Activated CD4-positive, alpha-beta T cell treated with anti-CD3 and anti-CD28 coated beads for 48 hours (primary cell): ENCODE measurements at places on chromosomes 7 and 10.

GRCh38 chr7:50416527-50417182 lies 33.5 kb downstream of the FIGNL1 start:
- DNase-seq: no peak

GRCh38 chr10:132313305-132313704 lies 5.6 kb upstream of the STK32C start:
- no peak for DNase-seq

DNA sequence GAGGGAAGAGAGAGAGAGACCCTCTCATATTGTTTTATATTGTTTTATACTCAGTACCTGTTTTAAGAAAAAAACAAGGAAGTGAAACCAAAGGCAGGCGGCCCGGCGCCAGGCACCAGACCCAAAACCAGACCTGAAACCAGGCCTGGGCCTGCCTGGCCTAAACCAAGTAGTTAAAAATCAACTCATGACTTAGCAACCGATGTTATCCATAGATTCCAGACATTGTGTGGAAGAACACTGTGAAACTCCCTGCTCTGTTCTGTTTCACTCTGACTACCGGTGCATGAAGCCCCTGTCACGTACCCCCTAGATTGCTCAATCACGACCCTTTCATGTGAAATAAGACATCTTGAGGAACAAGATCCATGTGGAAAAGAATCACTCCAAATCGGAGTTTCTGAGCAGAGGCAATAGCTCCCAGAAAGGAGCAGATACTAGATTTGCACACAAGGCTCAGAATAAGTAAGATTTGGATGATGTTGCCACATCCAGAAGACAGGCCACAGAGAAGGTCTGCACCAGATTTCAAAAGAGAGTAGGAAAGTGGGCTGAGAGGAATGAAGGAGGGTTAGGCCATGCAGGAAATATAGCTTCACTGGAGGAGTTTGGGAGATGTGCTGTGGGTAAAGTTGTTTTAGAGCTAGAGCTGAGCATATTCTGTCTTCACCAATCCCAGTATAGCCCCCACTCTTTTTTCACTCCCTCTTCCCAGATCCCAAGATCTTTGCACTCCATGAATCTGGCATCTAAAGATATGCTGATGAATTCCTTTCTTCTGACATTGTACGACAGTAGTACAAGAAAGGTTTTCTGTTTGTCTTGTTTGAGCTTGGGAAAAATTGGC lies 8.8 kb upstream of the ZNF248 start:
- DNase-seq: no peak

DNA sequence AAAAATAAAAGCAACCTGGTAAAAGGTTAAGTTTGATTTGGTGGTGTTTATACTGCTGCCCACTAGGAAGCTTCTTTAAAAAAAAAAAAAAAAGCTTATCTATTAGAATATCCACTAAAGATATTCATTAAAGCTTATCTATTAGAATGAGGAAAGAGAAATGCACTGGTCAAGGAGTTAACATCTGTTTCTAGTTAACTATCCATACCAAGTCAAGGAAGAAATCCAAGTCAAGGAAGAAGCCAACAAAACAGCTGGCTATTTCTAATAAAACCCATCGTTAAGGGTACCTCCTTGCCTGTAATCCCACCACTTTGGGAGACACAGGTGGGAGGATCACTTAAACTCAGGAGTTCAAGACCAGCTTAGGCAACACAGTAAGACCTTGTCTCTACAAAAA lies 82.6 kb downstream of the JMJD1C start:
- no peak for DNase-seq

GRCh38 chr10:75363431-75363830 lies 38.1 kb downstream of the ZNF503 start:
- DNase-seq: no peak

DNA sequence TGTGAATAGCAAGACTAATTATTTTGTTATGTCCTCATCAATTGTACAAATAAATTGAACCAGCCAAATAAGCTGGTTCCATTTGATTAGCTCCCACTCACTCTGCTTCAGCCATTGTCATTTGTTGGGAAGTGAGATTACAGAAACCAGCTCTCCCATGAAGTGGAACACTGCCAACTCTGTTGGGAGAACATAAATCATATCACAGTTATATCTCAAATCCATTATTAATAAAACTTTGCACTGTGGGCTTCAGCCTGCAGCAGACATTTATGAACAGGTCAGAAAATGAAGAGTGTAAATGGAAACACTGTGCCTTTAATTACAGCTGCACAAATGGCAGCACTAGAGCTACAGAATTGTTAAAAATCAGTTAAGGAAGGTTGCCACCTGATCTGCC lies 46.7 kb upstream of the TEX47 start:
- no peak for DNase-seq

GRCh38 chr10:79445977-79446757 lies 743 bp upstream of the ZCCHC24 start:
- DNase-seq: peak; percentile 17

DNA sequence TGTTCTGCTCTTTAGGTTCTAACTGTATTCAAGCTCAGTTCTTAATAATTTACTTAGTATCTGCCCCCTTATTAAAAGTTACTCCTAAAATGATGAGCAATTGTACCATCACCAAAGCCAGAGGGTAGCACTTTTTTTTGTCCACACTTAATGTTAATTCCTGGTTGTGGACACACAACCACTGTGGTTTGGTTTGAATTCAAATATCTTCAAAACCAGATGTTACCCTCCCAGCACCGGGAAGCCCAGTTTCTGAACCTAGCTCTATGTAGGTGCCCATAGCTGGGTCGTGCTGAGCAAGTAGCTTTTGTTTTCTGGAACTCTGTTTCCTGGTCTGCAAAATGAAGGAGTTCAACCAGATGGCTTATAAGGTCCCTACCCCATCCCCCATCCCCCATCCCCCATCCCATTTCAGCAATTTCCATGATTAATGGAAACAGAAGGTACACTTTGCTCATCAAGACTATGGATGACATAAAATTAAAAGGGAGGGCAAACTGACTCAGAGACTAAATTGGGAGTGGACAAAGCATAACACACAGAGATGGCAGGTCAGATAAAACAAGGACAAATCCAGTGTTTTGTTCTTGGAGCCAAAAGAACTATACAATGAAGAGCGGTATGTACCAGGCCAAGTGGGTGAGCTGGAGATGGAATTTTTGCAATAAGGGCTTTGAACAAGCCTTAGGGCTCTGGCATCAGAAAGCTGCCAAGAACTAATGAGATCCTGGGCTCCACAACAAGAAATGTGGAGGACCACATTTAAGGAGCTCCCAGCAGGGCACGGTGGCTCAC lies 56.7 kb downstream of the DLG5 start:
- DNase-seq: no peak

DNA sequence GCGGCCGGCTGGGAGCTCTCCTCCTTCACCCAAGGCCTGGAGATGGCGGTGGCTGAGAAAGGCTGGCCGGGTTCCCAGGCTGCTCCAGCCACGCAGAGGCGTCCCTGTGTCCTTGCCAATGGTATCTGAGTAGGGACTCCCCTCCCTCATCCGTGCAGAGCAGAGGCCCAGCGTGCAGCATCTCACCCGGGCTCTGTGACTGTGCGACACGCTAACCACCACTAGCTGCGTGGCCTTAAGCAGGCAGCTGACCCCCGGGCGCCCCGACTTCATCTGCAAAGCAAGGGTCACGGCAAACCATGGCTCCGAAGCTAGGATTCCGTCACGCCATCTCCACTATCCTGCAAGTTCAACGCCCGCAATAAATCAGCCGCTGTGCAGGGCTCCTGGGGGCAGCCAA lies 47.2 kb upstream of the TNRC18 start:
- no peak for DNase-seq
